Central memory CD4-positive, alpha-beta T cell (primary cell): ENCODE measurements at places on chromosomes 7 and 10.

DNA sequence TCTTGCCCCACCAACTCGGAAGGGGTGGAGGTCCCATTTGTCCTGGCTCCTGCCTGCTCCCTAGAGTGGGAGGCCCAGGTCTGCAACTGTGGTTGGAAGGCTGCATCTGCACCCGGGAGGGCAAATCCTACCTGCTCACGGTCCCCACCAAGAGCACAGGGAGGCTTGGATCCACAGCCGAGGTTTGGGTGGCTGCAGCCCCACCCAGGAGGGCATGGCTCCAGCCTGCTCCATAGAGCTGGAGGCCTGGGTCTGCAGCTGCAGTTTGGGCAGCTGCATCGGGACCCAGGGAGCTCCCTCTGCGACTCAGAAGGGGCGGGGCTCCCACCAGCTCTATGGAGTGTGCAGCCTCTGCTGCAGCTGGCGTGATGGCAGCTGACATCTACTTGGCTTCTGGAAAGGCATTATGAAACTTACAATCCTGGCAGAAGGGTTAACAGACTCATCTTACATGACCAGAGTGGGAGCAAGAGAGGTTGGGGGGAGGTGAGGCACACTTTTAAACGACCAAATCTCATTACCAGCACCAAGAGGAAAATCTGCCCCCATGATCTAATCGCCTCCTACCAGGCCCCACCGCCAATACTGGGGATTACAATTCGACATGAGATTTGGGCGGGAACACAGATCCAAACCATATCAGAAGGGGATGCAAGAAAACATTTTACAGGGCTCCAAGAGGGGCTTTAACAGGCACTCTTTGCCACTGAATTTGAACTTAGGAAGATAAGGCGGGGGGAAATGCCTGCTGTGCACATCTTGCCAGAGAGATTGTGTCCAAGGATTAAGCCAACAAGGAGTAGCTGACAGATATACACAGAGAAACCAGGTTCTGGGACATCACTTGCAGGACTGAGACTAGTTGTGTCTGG is 8.2 kb upstream of the BLVRA start:
- DNase-seq = no peak

DNA sequence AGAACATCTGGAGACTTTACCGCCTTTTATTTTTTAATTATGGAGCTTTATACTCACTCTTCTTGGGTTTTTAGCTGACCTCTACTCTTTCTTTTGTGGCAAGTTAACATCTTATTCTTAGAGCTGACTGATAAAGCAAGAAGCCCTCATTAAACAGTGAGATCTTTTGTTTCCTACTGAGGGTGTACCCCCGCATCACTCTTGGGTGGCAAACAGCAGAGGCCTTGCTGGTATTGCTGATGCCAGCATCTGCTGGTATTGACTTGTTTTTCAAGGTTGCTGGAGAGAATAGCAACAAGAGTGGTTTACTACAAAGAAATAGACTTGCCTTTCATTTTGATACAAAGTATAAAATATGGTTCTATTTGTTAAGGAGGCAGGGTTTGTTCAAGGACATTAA is 154.7 kb downstream of the ARID5B start:
- no peak for DNase-seq

DNA sequence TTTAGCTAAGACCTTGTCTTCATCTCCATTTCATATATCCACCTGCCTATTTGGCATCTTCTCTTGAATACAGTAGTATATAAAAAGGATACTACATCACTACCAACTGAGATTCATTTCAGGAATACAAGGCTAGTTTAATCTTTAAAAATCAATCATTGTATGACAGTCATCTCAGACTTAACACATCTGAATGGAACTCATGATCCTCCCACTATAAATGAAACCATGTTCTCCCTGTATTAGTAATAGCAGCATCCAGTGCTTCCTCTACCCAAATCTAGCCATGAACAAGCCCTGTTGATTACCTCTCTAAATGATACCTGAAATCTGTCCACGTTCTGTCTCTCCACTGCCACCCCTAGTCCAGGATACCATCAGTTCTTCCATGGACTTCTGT is 196.2 kb downstream of the CDK14 start:
- DNase-seq = no peak

- DNase-seq = no peak
These were observed 52.9 kb downstream of the LYZL2 start for GRCh38 chr10:30576641-30577040.

GRCh38 chr10:12726971-12727831 is 274.3 kb downstream of the CCDC3 start:
- DNase-seq = peak; percentile 37

DNA sequence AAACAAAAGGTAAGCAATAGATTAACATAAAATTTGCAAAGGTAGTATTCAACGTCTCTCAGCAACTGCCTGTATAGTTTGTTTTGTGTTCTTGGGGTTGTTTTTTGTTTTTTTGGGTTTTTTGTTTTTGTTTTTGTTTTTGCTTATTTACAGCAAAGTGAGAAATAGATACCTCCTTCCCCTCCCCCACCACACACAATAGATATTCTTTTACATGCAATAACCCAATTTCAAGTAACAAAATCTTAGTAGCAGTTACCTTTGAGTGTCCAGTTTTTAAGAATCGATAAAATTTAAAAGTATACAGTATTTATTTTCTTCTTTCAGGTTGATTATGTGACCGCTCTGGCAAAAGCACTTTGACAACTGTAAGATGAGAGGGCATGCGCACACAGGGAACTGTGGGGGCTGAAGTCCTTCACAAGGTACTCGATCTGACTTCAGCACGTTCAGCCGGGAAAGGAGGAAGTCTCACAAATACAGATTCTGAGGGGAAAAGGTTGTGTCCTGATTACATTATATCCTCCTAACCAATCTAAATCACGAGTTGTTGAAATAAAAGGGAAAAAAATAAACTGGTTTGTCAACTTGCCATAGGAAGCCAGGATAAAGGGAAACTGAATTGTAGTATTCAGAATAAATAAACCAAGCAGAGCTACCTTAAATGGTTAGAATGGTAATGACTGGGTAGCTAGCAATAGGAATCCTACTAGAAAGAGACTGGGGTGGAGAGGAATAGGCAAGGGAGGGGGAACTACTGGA is 47.8 kb downstream of the CPEB3 start:
- peak; percentile 13 for DNase-seq

- DNase-seq = no peak
These were observed 265.6 kb downstream of the PHF14 start for GRCh38 chr7:11239316-11239715.

DNA sequence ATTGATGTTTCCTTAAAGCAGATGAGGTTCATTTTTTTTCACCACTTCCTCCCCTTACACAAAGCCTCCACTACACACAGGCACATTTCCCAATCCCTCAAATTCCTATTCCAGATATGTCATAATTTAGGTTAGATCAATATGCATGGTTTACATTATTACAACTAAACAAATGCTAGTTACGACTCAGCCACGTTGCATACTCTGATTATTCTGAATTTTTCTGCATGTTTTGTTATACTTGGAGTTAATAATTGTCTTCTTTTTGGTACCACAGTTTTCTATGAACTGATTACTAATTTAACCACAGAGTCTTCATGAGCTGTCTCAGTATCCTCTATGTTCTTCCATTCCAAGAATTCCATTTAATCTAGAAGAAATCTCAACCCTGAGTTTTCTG is 4.4 kb upstream of the BICC1 start:
- no peak for DNase-seq

- no peak for DNase-seq
These were observed 27.1 kb upstream of the LMBR1 start for GRCh38 chr7:156920076-156920475.

DNA sequence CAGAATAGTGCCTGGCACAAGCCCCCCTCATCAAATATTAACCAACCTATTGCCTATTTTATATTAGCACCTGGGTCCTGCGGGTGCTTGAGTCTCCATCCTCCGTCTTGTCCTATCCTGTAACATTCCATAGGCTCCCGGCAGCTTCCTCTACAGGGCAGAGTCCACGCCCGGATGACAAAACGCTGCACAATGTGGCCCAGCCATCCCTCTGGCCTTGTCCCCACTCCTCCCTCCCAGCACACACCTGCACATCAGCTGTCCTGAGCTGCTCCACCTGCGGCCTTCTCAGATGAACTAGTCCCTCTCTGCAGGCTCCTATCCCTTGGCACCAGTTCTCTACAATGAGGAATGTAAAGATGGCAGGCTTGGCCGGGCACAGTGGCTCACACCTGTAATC is 153.5 kb upstream of the PDE1C start:
- no peak for DNase-seq

DNA sequence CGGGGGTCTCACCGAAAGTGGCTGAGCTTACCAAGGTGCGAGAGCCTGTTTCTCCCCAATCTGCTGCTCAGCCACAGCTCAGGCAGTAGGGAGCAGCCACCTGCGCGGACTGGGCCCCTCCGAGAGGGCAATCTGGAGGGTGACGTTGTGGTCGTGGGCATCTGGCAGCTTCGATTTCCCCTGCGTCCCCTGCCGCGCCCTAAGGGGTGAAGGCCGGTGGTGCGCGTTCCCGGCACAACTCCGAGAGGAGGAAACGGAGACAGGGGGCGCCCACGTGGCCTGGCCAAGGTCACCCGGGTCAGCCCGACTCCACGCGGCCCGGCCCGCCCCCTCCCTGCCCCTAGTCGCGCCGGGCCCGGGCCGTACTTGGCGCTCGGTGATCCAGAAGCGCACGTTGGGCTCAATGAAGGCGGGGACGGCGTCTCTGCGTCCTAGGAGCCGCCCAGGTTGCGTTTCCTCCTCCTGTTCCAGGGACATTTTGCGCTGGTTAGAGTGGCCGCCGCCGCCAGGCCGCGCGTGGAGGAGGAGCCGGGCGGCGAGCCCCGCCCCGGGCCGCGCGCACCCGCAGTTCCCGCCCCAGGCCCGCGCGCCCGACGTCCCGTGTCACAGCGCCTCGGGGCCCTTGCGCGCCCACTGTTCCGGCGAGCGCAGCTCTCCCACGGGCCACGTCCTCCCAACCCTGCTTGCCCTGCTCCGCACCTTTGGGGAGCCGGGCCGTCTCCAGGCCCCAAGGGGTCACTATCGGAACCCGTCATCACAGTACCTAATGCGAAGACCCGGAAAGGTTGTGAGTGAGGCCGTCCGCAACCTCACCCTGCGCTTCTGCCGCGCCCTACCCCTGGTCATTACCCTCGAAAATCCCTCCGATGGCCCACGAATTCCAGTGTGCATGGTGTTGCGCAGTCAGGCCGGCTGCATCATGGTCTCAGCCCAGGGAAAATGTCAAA is at the start of gene SFXN4:
SFXN4 (minus strand) TSS at position 544 of the 947 bp plus-strand sequence; CDS start at position 477, 67 bp downstream.
- DNase-seq = peak; percentile 81

GRCh38 chr7:26645121-26645520 is 219.3 kb downstream of the SKAP2 start:
- DNase-seq = no peak

DNA sequence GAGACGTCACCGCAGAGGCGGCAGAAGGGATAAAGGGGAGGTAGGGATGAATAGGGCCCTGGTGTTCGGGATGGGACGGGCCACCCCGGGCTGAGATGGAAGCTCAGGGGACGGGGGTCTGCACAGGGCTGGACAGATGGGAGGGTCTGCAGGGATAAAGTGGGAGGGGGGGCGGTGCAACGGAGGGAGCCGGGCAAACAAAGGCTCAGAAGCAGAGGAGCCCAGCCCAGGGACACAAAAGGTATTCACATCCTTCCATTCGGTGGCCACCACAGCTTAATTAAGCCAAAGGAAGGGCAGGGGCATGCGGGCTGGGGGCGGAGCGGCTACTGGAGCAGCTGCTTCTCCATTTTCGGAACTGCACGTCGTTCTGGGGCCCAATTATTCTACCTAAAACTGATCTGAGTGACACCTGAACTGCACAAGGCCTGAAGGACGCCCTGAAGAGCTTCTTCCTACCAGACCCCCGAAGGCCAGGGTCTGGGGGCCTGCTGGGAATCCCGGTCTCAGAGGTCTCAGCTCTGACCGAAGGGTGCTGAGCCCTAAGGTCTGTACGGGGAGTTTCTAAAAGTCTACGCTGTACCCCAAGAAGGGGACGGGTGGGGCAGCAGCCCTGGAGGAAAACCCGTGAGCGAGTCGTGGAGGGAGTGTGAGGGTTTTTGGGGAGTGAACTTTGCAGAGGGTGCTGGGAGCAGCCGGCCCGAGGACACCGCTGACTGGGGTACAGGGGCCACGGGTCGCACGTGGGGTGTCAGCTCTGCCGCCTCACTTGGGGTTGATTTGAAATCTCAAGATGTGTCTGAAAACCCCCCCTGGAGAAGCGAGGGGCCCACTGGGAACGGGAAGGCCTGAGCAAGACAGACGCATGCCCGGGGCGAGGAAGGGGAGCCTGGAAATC is 334.8 kb downstream of the DNAJB6 start:
- DNase-seq = no peak

- DNase-seq = no peak
These were observed 32.4 kb downstream of the TACC2 start for GRCh38 chr10:122021379-122021778.

GRCh38 chr10:3873728-3874461 is 88.9 kb upstream of the KLF6 start:
- DNase-seq = peak; percentile 91
